ENCODE measurements at places on chromosomes 6 and 20. TPM values are rescaled to one million over a fixed set of nuclear protein-coding genes. Genes with fewer than 3 reads are reported as not detected.

The TCP11 gene
- not detected for total RNA-seq

DNA sequence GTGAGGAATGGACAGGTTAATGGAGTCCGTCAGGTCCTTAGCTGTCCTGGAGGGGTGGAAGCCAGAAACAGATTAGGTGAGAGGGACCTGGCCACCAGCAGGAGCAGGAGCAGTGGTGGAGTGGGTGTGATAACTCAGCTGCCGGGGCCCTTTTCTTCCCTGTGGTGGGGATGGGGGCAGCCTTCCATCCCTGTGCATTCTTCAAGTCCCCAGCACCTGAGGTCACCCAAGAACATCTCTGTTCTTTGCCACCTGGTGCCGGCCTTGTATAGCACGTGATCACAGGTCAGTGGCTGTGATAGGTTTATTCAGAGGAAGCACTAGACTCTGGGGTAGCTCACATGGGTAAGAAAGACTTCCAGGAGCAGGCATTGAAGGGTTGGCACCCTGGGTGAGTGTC lies 16.6 kb downstream of the ERGIC3 start:
- no peak for DNase-seq

- no peak for DNase-seq
These were observed 71.4 kb downstream of the ADGB start for GRCh38 chr6:146670161-146670560.

GRCh38 chr6:8194490-8194889 lies 92.1 kb upstream of the EEF1E1 start:
- no peak for DNase-seq

DNA sequence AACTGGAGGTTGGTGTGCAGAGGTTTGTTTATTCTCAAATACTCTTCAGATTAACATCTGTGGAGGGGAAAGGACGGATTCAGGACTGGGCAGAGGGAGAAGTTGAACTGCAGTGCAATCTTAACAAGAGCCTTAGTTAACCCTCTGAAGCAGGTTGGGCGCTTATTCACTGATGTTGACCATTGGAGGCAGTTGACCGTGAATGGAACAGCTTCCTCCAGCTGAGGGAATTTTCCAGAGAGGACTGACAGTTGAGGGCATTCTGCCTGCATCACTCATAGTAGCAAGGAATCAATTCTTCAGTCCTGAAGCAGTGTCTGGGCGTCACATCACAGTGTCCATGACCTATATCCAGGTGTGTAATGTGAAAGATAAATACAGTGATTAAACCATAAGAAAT lies 80.9 kb downstream of the PLCB4 start:
- no peak for DNase-seq

Measured in SK-MEL-5 (cell line).